DMS153 (cell line): ENCODE measurements at places on chromosomes 12 and 14.

DNA sequence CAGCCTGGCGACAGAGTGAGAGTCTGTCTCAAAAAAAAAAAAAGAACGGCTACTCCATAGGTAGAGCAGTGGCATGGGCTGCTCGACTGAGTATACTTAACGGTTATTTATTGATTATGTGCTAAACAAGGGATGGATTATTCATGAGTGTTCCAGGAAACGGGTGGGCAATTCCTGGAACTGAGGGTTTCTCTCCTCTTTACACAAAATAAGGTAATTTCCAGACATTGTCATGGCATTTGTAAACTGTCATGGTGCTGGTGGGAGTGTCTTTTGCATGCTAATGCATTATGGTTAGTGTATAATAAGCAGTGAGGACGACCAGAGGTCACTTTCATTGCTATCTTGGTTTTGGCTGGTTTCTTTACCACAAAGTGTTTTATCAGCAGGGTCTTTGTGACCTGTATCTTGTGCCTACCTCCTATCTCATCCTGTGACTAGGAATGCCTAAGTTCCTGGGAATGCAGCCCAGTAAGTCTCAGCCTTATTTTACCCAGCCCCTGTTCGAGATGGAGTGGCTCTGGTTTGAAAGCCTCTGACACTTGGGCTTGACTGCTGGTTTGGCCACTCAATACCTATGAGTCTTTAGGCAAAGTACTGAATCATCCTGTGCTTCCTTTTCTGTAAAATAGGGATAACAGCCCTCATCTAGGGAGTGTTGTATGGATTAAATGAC is 3.2 kb downstream of the DGLUCY start:
- DNase-seq: no peak

DNA sequence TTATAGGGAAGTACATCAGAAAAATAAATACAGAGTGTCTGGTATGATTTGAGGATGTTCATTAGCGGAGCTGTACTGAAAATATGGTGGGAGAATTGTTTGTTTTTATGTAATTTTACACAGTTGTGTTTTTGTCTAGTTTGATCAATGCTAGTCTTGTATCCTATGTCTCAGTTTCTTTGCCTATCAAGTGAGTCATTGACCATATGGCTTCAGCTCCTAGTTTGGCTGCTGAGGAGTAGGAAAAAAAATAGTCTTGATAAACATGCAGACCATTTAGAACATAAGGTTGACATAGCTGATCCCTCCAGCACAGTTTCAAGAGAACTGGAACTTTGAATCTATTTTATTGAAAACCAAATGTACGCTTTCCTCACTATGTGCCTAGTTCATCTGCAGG is 1292.1 kb upstream of the FLRT2 start:
- no peak for DNase-seq

GRCh38 chr12:51970904-51971646 is 19.6 kb downstream of the ACVR1B start:
- DNase-seq: no peak

DNA sequence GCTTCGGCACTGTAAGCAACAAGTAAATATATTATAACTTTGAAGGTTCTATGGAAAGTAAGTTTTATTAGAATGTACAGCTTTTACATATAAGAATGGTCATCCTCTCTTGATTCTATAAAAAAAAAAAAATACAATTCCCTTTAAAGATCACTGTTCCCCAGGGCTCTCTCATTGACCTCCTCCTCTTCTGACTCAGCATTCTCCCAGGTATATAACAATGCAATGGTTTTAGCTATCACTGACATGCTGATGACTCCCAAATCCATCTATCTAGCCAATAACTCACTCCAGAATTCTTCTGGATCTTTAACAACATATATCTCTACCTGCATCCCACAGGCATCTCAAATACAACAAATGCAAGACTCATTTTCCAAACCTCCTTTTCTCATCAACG is 62.7 kb downstream of the EEA1 start:
- DNase-seq: no peak

DNA sequence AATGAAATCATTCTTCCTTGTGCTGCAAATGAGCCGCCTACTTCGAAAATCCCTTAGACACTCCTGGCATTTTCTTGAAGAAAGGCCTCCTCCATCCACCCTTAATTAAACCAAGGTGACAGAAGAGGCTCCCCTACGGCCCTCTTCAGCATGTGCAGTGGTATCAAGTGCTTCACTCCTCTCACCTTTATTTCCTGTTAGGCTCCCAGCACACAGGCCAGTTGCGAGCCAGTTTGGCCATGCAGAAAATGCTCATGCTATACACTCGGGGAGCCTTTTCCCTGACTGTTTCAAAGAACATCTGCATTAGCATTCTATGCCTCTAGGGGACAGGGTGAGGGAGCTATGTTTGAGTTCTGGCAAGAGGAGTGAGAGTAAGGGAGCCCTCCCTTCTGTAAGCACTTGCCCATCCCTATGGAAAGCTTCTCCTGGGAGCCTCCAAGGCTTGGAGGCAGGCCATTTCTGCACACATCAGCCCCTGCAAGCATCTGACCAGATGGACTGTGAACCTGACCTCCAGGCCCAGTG is 291.5 kb downstream of the RPS29 start:
- no peak for DNase-seq

DNA sequence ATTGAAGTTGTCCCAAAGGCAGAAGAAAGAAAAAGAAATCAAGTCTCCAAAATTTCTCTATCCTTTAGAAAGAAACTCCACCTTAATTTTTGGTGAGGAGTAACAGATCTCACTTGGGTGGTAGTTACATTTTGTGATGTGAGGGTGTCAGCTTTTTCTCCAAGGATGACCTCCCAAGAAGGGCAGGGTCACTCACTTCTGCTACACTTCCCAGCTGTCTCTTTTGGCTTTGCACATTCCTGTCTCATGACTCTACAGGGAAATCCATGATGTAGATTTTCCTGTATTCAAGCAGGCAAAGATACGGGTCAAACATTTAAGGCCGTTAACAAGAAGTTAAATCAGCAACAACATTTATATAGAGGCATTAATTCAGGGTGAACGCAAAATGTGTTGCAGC is 1016.4 kb downstream of the NRXN3 start:
- no peak for DNase-seq

DNA sequence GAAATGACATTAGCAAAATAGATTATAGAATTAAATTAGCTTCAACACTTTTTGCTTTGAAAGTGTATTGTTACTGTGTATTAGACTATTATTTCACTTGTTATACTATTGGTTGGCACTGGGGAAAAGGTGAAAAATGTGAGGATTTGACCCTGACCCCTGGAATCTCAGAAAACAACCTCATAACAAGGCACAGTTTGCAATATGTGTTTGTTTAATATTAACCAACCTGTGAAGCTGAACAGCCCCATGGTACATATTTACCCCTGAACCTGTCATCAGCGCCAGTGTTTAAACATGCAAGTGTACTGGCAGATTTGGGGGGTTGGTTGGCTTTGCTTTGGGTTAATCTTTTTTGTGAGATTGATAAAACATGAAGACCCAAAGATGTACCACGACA is 11.7 kb downstream of the SLC38A4 start:
- DNase-seq: no peak

- no peak for DNase-seq
Observed at GRCh38 chr14:101398011-101398410, 163.3 kb upstream of the DIO3 start.

GRCh38 chr14:103533137-103533998 is 4.4 kb downstream of the TRMT61A start:
- DNase-seq: no peak

GRCh38 chr12:109044241-109044640 is 8.1 kb upstream of the USP30 start:
- no peak for DNase-seq
